Right atrium auricular region (tissue), 2 donors: ENCODE measurements at places on chromosomes 4 and X. TPM values are rescaled to one million over a fixed set of nuclear protein-coding genes. Genes with fewer than 3 reads are reported as not detected.

GRCh38 chr4:170979736-170980135, 833.5 kb upstream of the GALNTL6 start:
- DNase-seq = no peak

The TMPRSS11D gene
- not detected for total RNA-seq

DNA sequence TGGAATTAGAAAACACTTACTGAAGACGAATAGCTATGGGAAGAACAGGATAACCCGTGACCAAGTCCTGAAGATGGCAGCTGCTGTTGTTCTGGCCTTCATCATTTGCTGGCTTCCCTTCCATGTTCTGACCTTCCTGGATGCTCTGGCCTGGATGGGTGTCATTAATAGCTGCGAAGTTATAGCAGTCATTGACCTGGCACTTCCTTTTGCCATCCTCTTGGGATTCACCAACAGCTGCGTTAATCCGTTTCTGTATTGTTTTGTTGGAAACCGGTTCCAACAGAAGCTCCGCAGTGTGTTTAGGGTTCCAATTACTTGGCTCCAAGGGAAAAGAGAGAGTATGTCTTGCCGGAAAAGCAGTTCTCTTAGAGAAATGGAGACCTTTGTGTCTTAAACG, 2.4 kb downstream of the AGTR2 start:
- no peak for DNase-seq

The CFAP299 gene
- not detected for total RNA-seq

DNA sequence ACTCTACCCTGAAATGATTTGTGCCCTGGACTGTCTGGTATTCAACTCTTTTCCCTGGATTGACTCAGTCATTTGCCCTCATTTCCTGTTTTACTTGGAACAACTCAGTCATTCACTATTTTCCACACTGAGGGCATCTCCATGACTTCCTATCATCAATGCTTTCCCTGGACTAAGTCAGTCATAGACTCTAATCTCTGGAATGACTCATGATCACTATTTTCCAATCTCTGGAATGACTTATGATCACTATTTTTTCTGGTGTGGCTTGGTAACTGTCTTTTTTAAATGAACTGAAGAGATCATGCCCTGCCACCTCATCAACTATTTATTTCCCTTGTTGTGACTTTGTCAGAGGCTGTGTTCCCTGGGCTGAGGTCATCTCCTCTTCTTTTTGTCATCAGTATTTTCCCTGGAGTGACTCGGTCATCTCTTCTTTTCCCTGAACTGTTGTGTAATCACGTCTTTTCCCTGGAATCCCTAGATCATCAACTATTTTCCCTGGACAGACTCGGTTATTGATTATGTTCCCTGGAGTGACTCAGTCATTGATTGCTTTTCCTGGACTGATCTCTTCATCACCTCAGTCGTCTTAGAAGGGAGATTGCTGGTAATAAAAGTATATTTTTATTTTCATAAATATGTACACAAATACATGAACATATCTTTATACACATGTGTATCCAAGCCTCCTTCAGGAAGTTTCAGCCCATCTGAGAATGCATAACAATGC, 327.1 kb upstream of the VCX start:
- DNase-seq = no peak

DNA sequence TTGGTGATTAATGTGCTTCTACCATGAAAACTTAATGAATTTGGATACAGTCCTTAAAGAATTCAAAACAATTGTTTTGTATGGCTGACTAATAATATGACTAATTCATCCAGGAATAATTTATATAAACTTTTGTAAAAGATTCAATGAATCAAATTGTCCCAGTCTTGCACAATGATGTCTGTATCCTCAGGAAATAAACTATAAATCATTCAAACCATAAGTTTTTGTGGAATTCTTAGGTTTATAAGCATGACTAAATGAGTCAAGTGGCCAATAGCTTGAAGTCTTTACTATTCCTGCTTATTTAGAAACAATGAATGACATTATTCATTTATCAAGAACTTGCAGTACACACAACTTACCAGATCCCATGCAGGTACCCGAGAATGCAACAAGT, 935.0 kb upstream of the INTU start:
- DNase-seq = no peak
